ENCODE measurements at places on chromosomes 1 and 21.

DNA sequence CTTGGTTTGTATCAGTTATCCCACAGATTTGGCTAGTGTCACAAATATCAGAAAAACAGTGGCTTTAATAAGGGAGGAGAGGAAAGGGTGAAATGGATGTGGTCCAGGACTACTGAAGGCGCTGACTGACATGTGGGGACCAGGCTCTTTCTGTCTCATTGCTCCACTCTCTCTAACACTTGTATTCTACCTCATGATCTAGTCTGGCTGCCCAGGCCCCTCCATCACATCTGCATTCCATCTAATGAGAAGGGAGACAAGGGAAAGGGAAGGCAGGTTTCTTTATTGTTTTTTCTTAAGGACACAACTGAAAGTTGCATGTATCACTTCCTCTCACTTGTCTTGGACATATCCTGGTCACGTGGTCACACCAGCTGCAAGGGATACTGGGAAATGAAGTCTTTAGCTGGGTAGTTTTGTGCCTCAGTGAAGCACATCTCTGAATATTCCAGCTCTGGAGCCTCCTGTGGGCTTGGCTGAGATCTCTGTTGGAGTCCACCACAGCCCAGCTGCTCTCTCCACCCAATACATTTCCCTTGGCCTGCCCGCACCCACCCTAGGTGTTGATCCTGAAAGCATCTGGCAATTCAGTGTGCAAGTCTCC is 42.0 kb upstream of the PADI2 start:
- no peak for DNase-seq

GRCh38 chr21:37636152-37636860 is 269.7 kb downstream of the DYRK1A start:
- DNase-seq = no peak

- no peak for DNase-seq
These were observed 42.1 kb upstream of the C8B start for GRCh38 chr1:57007948-57008347.

- no peak for DNase-seq
These were observed 115.2 kb downstream of the NPHP4 start for GRCh38 chr1:5877001-5877400.

DNA sequence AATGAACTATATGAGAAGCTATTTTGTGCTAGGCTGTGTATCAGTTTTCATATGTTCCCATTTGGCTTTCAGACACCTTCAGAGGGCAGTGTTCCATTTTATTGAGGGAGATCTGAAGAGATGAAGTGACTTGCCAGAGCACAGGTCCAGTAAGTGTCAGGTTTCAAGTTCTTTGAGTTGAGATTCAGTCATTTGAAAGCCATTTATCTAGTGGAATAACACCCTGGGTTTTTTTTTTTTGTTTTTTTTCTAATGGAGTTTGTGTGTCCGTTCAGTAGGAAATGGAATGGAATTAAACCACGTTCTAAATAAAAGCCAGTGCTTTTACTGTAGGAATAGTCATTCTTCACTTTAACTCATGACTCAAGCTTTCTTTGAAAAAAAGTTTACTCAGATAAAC is 652.9 kb upstream of the USP24 start:
- no peak for DNase-seq

DNA sequence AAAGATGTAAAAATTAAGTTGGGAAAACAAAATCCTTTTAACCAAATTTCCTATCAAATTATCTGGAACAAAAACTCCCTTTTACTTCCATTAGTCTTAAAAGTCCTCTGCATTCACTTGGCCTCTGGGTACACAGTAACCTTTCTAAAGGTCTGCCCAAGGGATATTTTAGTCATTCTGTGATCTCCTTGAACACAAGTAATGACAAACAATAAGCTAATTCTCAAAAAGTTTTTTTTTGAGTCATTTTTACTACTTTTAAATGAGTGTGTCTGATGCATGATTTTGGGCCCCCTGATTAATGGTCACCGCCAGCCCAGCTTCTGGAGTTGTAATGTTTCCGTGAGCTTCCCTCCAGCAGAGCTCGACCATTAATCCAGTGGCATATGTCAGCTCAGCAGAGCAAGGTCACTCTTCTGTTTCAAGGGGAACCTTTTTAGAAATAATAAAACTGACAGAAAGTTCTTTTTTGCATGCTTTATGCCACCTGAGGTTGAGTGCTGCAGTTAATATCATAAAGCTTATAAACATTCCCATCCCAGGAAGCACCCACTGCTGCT is 14.3 kb downstream of the SAMSN1 start:
- no peak for DNase-seq

DNA sequence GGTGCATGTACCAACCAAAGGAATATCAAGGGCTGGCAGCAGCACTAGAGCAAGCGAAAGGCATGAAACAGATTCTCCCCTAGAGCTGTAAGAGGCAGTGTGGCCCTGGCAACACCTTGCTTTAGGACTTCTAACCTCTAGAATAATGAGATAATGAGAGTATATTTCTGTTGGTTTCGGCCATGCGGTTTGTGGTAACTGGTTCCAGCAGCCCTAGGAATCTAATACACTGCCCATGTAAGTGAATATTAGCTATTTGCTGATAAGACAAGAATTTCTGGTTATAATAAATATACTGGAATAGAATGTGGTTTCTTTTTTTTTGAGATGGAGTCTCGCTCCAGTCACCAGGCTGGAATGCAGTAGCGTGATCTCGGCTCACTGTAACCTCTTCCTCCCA is 199.4 kb downstream of the GABPA start:
- no peak for DNase-seq

- no peak for DNase-seq
These were observed 45.5 kb downstream of the PRDM15 start for GRCh38 chr21:41833497-41834115.

DNA sequence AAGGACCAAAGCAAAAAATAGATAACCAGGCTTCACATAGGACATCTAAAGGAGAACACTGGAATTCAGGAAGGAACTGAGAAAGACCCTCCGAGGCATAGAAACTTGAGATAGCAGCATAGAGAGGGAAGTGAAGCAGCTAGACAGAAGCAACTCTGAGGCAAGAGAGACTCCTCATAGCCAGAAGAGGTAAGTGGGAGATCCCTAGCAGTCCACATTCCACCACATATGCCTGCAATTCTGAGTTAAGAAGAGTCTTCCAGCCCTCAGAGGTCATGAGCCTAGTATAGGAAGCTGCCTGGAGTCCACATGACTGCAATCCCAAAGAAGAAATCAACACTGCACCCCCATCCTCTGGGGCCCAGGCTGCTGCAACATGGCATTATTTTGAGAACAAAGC is 13.9 kb upstream of the FGGY start:
- no peak for DNase-seq

DNA sequence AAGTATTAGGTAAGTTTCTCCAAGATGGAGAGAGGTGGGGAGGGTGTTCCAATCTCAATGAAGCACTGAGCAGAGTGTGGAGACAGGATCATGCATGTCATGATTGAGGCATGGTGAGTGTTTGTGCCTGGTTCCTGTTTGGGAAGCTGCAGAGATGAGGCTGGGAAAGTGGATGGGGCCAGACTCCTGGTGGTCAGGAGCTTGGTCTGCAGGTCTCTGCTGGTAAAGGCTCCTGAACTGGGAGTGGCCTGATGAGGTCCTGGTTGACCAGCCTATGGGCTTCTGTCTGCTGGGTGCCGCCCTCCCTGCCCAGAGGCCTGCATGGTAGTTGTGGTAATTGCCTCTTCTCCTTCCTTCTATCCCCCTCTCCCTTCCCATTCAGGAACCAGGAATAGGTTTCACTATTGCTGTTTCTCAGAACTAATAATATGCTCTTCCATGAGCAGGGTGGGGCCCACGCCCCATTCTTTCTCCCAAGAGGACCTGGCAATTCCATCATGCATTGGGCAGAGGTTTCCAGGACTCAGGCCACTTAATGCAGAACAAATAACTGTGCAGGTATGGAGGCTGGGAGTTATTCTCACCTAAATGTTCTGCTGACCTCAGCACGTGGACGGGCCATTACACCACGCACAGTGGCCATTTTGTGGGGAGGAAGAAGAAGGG is 24.5 kb downstream of the PROK1 start:
- no peak for DNase-seq

- DNase-seq = no peak
These were observed 109.8 kb downstream of the OMA1 start for GRCh38 chr1:58436615-58437297.
